ENCODE measurements at places on chromosomes 6 and 20. TPM values are rescaled to one million over a fixed set of nuclear protein-coding genes. Genes with fewer than 3 reads are reported as not detected.

PHACTR2 gene
- total RNA-seq, result 3.3 TPM

HLA-A gene
- 128 TPM for total RNA-seq

DEFB115 gene
- total RNA-seq, result not detected

DAAM2 gene
- total RNA-seq, result 0.14 TPM

SLC32A1 gene
- not detected for total RNA-seq

AVP gene
- not detected for total RNA-seq
